MG63 (cell line): ENCODE measurements at places on chromosomes 2 and 18. TPM values are rescaled to one million over a fixed set of nuclear protein-coding genes. Genes with fewer than 3 reads are reported as not detected.

DNA sequence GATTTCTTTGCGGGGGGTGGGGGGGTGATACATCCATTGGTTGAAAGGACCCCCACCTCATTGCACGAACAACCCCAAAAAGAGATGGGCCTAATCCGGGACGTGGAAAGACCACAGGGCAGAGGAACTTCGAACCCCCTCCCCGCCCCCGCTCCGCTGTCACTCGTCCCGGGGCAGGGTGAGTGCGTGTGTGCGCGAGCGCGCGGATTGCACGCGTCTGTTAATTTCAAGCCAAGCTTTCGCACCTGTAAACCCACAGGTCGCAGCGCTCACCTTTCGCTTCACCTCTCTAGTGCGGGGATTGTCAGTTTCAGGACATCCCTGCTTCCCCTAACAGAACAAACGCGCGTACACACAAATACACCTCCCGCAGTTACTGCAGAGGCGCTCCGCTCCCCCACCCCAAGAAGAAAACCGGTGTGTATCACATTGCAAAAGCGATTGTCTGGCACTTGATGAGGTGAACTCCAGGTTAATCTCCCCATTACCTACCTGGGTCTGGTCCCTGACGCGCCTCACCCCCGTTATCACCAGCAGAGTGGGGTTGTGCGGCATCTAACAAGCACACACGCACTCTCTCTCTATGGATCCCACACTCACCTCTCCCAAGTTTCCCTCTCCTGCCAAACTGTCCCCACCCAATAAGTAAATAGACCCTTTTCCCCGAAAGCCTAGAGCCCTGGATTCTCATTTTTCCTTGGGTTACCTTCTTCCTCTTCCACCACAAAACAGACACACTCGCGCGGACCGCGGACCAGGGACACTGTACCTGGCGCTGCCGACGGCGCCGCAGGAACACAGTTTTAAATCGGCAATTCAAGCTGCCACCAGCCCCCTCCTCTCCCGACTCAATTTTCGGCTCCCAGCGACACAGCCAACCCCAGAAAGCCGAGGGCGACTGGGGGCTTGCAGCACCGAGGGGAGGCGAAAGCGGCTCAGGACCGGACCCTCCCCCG, 1.0 kb downstream of the CYP26B1 start:
- DNase-seq = no peak

GRCh38 chr2:94956797-94957391, 68.6 kb upstream of the MAL start:
- DNase-seq = peak; percentile 20

- DNase-seq = no peak
Observed at GRCh38 chr2:135942936-135943688, 42.3 kb downstream of the DARS1 start.

MPP4 gene
- 5.5 and 7.6 TPM in 2 replicates for total RNA-seq

MAP3K19 gene
- not detected in 2 replicates for total RNA-seq

MROH2A gene
- not detected in 2 replicates for total RNA-seq

DNA sequence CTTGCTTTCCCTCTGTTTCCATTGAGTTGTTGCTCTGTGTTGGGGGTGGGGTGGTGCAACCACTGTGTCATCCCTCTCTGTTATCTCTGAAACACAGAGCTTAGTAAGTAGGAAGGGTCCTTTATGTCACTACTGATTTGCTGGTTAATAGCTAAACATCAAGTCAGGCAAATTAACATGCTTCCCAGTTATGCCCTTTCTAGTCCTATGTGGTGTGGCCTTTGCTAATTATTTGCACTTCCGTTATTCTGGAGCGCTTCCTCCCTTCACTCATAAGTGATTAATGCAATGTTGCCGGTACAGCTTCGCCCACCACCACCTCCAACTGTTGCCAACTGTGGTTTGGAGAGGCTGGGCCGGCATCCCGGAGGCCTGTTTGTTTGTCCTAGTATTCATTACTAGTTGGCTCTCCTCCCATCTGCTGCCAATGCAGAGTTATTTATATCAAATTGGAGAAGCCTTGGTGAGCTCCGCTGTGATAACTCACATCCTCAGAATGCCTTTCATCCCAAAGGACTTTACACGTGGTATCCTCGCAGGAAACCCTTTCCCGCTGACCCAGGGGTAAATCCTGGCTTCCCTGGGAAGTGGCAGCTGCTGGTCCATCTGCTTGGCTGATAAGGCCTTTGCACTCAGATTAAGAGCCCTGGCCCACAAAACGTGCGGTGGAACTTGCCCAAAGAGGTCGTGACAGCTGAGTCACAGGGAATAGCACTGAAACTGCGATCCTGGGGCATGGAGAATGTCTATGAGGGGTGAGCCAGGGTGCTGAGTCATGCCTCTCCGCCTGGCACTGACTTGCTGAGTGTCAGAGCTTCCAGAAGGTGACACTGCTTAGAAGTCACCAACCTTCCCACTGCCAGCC, 72.0 kb upstream of the ZCCHC2 start:
- peak; percentile 93 for DNase-seq

GRHL1 gene
- total RNA-seq = 0.46 TPM in 1 of 2 replicates, not detected in the other
